ENCODE measurements at places on chromosomes 16 and 17.

GRCh38 chr17:42682722-42683403 lies 532 bp downstream of the CNTNAP1 start:
- no peak for DNase-seq

- no peak for DNase-seq
Observed at GRCh38 chr16:924806-925205, 46.0 kb downstream of the LMF1 start.

GRCh38 chr16:30895627-30896260 lies 670 bp upstream of the CTF1 start:
- no peak for DNase-seq

- no peak for DNase-seq
Observed at GRCh38 chr16:9048302-9048700, 43.1 kb upstream of the HAPSTR1 start.

DNA sequence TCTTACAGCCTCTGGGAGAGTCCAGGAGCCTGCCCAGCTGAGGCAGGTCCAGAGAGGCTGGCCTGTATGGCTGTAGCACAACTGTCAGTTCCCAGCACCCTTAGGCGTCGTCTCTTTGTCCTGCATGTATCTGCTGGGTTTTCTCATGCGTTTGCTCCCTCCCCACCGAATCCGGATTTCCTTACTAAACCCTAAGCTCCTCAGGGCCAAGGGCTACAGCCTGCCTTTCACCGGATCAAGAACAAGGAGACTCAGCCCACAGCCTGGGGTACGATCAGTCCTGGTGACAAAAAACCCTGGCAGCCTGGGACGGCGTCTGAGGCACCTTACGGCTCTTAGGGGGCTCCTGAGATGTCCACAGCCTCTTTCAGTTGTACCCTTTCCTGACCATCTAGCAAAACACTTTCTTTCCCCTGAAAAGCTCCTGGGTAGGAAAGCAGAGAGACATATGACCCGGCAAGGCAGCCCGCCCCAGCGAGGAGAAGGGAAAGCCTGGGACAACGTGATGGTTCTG lies 12.2 kb downstream of the HIC1 start:
- no peak for DNase-seq

GRCh38 chr16:81901484-81901883 lies 109.8 kb downstream of the SDR42E1 start:
- DNase-seq = no peak

DNA sequence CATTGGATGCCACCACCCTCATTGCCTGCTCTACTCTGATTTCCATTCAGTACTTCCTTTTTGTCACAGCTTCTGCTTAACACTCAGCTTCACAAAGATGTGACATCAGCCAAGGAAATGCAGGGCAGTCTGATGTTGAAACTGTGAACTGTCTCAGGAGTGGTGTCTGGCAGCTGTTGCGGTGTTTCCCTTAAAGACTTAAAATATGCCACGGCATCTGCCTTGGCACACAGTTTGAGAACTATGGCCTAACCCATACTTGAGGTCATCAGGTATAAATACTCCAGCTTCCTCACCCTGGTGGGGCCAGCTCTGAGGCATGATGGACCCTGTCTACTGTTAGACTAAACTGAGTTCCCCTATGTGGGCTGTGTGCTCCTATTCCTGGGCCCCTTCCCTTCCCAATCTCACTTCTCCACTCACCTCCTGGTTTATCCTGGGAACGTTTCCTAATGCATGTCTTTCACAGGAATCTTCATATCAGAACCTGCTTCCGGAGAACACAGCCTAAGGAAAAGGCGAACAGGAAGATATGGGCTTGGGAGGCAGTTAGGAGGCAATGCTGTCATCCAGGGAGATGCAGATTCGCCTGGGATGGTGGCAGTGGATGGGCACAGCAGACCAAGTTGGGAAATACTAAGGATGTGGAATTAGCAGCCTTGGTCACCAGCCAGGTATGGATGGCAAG lies 96.5 kb downstream of the WSCD1 start:
- DNase-seq = no peak

DNA sequence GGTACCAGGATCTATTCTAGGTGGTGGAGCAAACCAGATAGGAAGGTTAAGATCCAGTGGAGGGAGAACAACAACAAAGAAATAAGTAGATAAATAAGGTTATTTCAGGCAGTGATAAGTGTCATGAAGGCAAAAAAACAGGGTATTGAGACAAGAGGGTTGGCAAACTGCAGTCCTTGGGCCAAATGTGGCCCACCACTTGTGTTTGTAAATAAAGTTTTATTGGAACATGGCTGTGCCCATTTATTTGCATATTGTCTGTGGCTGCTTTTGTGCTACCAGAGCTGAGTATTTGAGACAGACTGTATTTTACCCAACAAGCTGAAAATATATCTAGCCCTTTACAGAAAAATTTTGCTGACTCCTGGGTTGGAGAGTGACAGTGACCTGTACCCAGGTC lies 361.3 kb downstream of the XYLT1 start:
- DNase-seq = no peak

GRCh38 chr16:75792771-75793492 lies 66.6 kb upstream of the CPHXL start:
- no peak for DNase-seq
